Hepatocyte (in vitro differentiated cells): ENCODE measurements at places on chromosomes 2 and 18. TPM values are rescaled to one million over a fixed set of nuclear protein-coding genes. Genes with fewer than 3 reads are reported as not detected.

DNA sequence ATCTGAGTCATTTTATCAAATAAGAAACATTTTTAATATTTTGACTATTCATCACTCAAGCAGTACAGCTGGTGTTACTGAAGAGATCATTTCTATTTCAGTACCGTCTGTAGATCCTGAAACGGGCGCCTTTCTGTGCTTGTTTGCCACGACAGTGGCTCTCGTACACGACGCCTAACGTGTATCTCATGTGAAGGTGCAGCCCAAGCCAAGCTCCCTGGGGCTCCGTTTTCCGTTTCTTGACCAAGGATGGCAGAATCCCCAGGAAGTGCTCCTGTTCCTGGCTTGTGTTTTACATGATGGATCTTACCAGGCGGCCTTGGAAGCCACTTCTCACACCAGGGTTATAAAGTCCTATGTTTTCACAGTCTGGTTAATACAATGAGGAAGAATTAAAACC lies 320.6 kb downstream of the GBX2 start:
- H3K4me3 ChIP-seq = no peak overlapping the region
- H3K27ac ChIP-seq = no peak overlapping the region
- H3K27me3 ChIP-seq = no peaks in the 10 kb centered on the region

Gene STAM2
- 40.1 and 41.0 TPM in 2 replicates for total RNA-seq

Gene CCBE1
- 2.8 and 3.1 TPM in 2 replicates for total RNA-seq

DNA sequence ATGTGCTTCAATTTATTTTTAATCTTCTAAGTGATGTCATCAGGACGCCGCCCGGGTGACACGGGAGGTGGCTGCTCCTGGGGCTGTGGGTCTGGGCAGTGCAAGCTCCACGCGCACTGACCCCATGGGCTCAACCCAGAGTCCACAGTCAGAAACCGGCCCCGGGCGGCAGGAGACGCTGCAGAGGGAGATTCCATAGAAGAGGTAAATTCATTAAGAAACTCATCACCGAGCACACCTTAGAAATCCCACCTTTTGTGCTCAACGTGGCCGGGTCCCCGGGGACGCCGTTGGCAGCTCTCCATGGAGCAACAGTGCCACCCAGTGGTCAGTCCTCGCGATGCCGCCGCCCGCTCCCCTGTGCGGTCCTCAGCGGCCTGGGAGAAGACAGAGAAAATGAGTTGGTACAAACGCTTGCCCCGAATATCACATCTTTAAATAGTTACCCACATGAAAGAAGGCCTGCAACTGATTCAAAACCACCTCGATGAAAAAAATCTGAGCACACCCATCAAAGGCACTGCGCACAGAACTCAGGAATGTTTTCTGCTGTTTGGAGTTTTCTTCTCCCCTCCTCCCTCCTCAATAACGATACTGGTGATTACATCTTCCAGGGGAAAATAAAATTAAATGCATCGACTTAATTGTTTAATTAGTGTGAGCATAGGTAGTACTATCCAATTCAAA lies 92.6 kb downstream of the CMPK2 start:
- H3K36me3 ChIP-seq = no peaks in the 10 kb centered on the region
- peaks cover 6% of the 10 kb centered on the region for H3K4me1 ChIP-seq
- H3K4me3 ChIP-seq = no peak overlapping the region
- H3K27me3 ChIP-seq = no peaks in the 10 kb centered on the region

Gene STRN
- total RNA-seq = 13.9 and 14.1 TPM in 2 replicates

Gene IL36B
- total RNA-seq = not detected in 2 replicates

Gene MALL
- 30.8 and 36.0 TPM in 2 replicates for total RNA-seq

- no peaks in the 10 kb centered on the region for H3K36me3 ChIP-seq
- H3K4me3 ChIP-seq = no peak overlapping the region
- DNase-seq = peak; percentile 23
- H3K27ac ChIP-seq = no peak overlapping the region
These were observed 40.0 kb downstream of the ETAA1 start for GRCh38 chr2:67437114-67437513.

Gene CCDC150
- 5.5 and 6.2 TPM in 2 replicates for total RNA-seq

Gene FEV
- 0.70 TPM in 1 of 2 replicates, not detected in the other for total RNA-seq

Gene DAW1
- 0.23 and 0.68 TPM in 2 replicates for total RNA-seq

Gene L3MBTL4
- total RNA-seq = 7.6 and 14.1 TPM in 2 replicates

DNA sequence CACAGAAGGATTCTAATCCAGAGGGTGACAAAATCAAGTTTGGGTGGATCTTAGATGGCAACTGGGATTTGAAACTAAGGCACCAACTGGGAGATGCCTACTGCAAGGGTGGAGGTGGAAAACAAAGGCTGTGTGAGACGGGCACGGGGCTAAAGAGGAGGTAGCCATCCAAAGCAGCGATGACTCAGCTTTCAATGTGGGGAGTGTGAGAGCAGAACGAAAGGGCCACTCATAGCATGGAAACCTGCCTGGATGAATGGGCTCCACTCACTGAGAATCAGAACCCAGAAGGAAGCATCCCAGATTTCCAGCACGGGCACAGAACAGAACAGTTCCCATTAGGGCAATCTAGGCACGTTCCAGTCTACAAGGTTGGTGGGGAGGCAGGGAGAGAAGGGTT lies 159.5 kb downstream of the COL4A4 start:
- no peak overlapping the region for H3K27ac ChIP-seq
- no peaks in the 10 kb centered on the region for H3K4me1 ChIP-seq
- H3K36me3 ChIP-seq = no peaks in the 10 kb centered on the region
- no peak for DNase-seq
- no peaks in the 10 kb centered on the region for H3K27me3 ChIP-seq
- no peak overlapping the region for H3K4me3 ChIP-seq

DNA sequence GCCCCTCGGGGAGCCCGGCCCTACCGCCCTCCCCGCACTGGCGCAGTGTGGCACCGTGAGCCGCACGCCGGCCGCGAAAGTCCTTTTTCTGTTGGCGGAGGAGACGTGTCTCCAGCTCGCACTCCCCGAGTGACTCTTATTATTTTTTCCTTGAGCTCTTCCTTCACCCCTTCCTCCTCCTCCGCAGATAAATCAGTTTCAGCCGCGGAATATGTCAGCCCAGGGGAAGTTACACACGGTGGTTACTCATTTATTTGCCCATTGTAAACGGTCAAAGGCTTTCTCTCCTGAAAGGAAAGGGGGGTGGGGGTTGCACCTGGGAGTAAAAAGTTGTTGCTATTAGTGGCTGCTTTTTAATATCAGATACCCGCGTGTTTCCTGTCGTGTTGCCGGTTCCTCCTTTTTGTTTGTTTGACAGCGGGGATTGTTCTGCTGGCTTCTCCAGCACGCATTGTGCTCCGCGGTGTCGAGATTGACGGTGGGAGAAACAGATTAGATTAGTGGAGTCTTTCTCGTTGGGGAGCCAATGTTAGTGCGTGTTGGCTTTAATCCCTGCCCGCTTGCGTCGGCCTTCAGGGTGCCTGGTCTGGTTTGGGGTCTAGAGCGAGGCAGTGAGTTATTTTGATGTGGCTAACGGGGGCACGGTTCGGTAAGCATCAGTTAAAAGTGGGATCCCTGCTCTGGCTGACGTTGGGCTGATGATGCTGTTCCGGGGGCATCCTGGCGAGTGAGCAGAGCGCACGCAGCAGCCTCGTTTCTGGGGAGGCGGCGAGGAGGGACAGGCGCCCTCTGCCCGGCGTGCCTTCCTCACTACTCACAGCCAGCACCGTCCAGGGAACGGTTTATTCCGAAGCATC lies 1.6 kb downstream of the CRIM1 start:
- peaks cover 11% of the 10 kb centered on the region for H3K4me1 ChIP-seq
- no peaks in the 10 kb centered on the region for H3K36me3 ChIP-seq
- H3K4me3 ChIP-seq = peak overlapping the region; percentile 95
- H3K27ac ChIP-seq = peak overlapping the region; percentile 90

DNA sequence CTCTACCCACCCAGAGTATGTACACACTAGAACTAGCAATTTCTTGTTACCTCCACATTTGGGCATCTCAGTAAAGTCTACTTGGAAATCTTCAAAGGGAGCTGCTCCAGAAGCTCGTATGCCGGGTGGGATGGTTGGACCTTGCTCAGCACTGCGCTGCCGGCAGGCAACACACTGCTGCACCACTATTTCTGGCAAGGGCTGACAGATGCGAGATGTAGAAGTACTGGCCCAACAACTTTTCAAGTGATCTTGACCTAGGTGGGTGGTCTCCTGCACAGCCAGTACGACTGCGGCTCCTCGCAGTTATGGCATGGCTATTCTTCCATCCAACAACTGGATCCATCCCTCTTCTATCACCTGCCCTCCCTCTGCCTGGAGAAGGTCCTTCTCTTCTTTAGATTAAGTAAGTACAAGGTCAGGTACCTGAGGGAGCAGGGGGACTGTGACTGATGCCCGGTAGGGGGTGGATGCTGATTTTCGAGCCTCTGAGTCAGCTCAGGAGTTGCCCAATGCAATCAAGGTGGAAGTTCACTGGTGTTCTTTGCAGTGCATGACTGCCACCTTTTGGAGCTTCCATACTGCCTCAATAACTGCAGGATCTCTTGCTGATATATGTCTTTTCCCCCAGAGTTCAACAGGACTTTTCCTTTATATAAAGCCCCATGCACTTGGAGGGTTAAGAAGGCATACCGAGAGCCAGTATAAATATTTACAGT lies 100.4 kb upstream of the SLC1A4 start:
- H3K4me1 ChIP-seq = no peaks in the 10 kb centered on the region
- H3K4me3 ChIP-seq = no peak overlapping the region
- no peaks in the 10 kb centered on the region for H3K36me3 ChIP-seq
- no peaks in the 10 kb centered on the region for H3K27me3 ChIP-seq
- DNase-seq = peak; percentile 60

DNA sequence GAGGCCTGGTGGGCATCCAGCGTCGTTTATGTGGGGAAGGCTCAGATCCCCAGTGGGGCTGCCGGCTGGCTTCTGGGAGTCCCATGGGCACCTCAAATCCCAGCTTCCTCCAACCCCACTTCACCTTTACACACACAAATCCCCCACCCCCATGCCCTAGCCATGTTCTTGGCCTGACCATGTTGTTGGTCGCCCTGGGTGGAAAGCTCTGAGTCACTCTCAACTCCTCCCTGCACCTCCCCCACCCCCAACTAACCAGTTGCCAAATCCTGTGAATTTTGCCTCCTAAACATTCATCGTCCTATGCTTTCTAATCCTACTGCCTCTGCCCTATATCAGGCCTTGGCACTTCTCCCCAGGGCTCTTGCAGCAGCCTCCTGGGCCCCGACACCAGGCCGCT lies 6.4 kb downstream of the TNS1 start:
- H3K27me3 ChIP-seq = no peaks in the 10 kb centered on the region
- H3K4me1 ChIP-seq = peaks cover 14% of the 10 kb centered on the region
- H3K27ac ChIP-seq = peak overlapping the region; percentile 58
- no peaks in the 10 kb centered on the region for H3K36me3 ChIP-seq
- no peak for DNase-seq

DNA sequence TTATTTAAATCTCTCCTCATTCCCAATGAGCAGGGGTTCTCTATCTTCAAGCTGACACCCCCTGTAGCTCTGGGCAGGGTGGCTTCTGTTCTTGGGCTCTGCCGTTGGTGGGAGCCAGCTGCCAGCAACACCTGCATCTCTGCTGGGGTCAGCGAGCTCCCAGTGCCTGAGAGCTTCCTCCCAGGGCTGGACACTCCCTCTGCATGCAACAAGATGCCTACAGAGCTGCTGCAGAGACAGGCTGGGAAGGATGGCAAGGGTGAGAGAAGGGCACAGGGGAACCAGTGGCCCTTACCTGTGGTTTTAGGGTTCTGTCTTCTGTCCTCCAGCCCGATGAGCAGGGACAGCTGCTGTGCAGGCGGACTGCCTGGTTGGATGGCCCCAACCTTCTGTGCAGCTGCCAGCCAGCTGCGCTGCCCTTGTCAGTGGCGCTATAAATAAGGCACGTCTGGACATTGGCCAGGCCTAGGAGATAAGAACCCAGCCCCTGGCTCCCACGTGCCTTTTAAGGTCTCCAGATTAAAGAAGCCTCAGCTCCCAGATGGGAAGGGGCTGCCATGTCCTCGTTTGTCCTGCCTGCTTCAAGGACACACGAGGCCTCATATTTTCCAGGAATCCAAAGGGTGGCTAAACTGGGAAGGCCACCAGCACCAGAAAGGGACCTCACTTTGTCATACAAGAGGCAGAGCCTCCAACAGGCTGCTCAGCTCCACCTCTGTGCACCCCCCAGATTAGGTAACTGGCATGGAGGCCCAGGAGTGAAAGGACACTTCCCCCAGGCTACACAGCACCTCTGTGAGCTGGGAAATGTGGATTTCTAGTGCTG lies 39.5 kb upstream of the FHL2 start:
- peak overlapping the region; percentile 57 for H3K27ac ChIP-seq
- peaks cover 13% of the 10 kb centered on the region for H3K4me1 ChIP-seq

DNA sequence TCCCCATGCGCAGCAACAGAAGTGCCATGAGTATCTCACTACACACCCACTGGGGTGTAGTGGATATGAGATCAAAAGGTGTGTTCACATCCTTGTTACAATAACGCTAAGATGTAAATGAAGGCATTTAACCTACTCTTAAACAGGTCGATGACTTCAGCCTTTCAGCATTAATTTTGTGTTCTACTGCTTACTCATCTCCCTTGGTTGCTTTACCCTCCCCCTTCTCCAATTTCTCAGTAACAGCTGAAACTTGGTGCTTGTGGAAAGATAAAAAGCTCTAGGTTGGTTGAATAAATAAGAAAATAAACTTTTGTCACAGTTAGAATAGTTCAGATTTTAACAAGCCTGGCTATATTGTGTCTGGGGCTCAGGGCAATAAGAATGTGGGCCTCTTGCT lies 147.5 kb upstream of the SESTD1 start:
- no peak overlapping the region for H3K27ac ChIP-seq
- no peak overlapping the region for H3K4me3 ChIP-seq
- no peaks in the 10 kb centered on the region for H3K36me3 ChIP-seq
- no peaks in the 10 kb centered on the region for H3K4me1 ChIP-seq
- H3K27me3 ChIP-seq = no peaks in the 10 kb centered on the region

GRCh38 chr2:238580486-238580885 lies 153.8 kb downstream of the ASB1 start:
- DNase-seq = no peak
- H3K4me3 ChIP-seq = no peak overlapping the region
- no peak overlapping the region for H3K27ac ChIP-seq
- H3K27me3 ChIP-seq = no peaks in the 10 kb centered on the region
- H3K36me3 ChIP-seq = no peaks in the 10 kb centered on the region
- H3K4me1 ChIP-seq = no peaks in the 10 kb centered on the region

Gene ASB18
- not detected in 2 replicates for total RNA-seq

- no peaks in the 10 kb centered on the region for H3K27me3 ChIP-seq
- no peak overlapping the region for H3K27ac ChIP-seq
These were observed 3.1 kb upstream of the GPR17 start for GRCh38 chr2:127642706-127643438.

Gene MC5R
- total RNA-seq = not detected in 2 replicates

Gene CROCC2
- total RNA-seq = 0.10 and 0.20 TPM in 2 replicates

DNA sequence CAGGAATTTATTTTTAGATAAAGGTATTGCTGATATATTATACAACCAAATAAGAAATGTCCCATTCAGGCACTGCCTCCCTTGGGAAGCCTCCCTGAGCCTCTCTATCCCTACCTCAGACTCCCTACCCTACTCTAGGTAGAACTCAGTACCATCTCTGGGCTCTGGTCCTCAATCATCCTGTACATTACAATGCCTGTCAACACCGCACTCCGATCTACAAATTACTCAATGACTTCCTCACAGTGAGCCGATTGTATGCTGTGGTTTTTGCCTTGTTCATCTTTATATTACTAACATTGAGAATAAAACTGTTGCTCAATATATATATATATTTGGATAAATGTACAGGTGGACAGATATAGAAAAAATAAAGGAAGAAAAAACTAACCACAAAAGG lies 207.5 kb downstream of the STK39 start:
- H3K36me3 ChIP-seq = no peaks in the 10 kb centered on the region
- H3K4me3 ChIP-seq = no peak overlapping the region
- no peak for DNase-seq
- H3K27me3 ChIP-seq = no peaks in the 10 kb centered on the region
- H3K4me1 ChIP-seq = no peaks in the 10 kb centered on the region

Gene ACADL
- 0.52 and 2.1 TPM in 2 replicates for total RNA-seq
